ENCODE measurements at places on chromosomes 3 and 15.
A peak's percentile ranks its signal among the peaks of the same experiment; 100 is the strongest.

GRCh38 chr15:70863450-70864218 lies 9.7 kb upstream of the LARP6 start:
- ATAC-seq: peak; percentile 29

DNA sequence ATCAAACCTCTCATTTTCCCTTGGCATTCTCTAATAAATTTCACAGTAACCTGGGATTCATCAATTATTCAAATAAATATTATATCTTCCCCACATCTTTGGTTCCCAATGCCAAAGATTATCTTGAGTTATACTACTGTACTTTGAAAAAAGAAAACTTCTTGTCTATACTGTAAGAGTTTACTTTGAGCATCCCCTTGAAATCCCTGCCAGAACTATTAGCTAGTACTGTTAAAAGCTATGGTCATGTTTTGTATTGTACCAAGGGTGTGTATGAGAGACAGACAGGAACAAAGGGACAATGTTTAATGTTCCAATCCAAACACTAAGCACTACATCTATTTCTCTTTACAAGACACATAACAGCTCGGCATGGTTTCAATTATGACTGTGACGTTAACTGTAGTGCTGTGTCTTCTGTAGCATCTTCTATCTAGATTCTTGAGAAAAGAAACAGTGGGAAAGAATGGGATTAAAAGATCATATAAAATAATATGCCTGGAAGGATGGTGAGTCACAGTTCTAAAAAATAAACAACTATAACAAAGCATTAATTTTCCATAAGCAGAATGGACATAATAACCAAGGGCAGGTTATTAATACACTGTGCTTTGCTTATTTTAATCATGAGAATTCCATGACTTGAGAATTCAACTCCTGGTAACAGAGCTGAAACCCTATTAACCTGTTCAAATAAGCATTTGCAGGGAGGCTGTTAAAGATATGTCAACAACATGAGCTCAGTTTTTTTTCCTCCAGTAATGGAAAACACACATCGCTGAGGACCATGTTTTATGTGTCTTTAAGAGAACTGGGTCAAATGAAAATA lies 71.1 kb downstream of the ALDH1A2 start:
- ATAC-seq: no peak

GRCh38 chr15:78092261-78093041 lies at the start of gene SH2D7:
Gene SH2D7 (plus strand): TSS chr15:78092561. CDS start chr15:78092585, 24 bp downstream.
- no peak for ATAC-seq

DNA sequence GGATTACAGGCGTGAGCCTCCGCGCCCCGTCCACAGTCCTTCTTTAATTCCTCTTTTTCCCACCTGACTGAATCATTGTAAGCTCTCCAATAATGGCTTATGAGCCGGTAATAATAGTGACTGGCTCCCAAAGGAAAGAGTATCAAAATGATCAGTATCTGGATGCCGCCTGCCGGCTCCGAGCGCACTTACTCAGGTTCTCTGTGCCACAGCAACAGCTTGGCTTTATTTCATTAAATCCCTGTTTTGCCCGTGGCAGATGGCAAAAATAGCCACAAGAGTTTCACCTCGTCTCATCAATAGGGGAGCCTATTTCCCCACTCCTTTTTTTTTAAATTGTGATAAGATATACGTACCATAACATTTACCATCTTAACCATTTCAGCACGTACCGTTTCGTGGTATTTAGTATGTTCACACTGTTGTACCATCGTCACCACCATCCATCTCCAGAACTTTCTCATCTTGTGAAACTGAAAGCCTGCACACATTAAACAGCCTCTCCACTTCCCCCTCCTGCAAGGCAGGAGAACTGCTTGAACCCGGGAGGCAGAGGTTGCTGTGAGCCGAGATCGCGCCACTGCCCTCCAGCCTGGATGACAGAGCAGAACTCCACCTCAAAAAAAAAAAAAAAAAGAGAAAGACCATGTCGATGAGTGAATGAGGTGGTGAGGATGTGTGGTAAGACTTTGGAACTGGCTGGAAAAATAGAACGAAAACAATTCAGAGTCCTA lies 80.7 kb upstream of the DLG1 start:
- no peak for ATAC-seq

GRCh38 chr15:20358066-20358778 lies 183.4 kb downstream of the GOLGA6L6 start:
- ATAC-seq: peak; percentile 20

- peak; percentile 75 for ATAC-seq
Measured at GRCh38 chr15:85649372-85649771, 145.4 kb downstream of the KLHL25 start.

- no peak for ATAC-seq
Measured at GRCh38 chr3:188353426-188353825, 199.5 kb downstream of the LPP start.

DNA sequence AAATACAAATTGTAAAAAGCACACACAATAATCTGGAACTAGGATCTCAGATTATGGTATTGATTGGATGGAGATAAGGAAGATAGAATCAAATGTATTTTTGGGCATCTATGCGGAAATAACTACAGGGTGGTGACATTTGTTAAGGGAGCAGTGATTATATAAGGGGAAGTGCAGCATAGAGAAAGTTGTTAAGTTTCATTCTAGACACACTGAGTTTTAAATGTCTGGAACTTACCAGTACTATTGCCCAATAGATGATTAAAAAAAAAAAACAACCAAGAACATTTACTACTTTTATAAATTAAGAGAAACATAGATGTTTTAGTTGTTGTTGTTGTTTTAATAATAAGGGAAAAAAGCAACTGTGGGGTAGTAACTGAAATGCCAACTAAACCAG lies 32.1 kb upstream of the C3orf38 start:
- ATAC-seq: no peak

GRCh38 chr15:40016224-40016865 lies 22.6 kb downstream of the SRP14 start:
- ATAC-seq: no peak

GRCh38 chr15:98581715-98582114 lies 66.6 kb upstream of the IGF1R start:
- no peak for ATAC-seq

- no peak for ATAC-seq
Measured at GRCh38 chr15:67892559-67893377, 52.9 kb upstream of the RNU6-1 start.

DNA sequence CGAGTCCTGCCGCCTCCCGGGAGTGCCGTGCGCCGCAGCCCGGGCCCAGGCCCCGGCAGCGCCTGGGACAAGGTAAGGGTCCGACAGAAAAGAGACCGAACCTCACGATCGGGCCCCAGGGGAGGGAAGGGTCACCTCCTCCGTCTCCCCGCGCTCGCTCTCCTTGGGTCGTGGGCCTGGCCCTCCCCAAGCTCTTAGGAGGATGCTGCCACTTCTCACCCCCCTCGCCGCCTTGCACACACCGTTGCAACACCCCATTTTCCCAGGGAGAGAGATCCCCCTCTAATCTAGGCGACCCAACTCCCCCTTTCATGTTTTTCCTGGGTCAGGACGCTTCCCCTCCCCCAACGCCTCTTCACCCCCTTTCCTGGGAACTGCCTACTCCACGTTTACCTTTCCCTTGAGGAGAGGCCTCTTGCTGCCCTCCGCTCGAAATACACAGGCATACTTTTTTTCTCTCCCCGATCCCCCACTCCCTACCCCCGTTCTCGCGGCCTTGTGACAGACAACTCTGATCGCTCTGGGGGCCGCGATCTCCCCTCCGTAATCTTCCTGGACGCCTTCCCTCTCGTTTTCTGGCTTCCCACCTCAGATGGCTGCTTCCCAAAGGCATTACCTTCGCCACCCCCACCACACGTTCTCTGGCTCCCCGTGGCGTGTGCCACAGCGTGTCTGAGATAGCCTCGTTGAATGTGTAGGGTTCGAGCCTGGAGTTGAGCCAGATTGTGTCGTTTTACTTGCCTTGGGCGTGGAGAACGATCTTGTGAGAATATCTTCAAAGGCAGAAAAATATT lies 688 bp downstream of the SETD5 start:
- ATAC-seq: no peak

GRCh38 chr15:66760097-66760967 lies 58.3 kb downstream of the SMAD6 start:
- ATAC-seq: no peak

DNA sequence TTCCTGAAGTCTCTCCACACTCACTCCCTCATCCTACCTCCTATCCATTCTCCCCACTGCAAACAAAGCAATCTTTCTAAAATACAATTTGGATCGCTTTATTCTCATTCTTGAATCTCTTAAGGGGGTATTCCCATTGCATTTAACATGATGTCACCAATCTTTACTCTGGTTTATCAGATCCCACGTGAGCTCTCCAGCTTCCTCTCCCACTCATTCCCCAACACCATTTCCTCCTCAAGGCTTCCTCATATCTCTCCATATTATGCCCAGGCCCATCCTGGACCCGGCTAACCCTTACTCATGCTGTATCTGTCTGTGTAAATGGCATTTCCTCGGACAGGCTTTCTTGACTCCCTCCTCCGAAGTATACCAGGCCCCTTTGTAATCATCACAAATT lies 165.0 kb downstream of the CD47 start:
- no peak for ATAC-seq

Measured in gastroesophageal sphincter (tissue), 4 donors.